Left ventricle myocardium inferior (tissue), 1 donor: ENCODE measurements at places on chromosomes 3 and 15.

DNA sequence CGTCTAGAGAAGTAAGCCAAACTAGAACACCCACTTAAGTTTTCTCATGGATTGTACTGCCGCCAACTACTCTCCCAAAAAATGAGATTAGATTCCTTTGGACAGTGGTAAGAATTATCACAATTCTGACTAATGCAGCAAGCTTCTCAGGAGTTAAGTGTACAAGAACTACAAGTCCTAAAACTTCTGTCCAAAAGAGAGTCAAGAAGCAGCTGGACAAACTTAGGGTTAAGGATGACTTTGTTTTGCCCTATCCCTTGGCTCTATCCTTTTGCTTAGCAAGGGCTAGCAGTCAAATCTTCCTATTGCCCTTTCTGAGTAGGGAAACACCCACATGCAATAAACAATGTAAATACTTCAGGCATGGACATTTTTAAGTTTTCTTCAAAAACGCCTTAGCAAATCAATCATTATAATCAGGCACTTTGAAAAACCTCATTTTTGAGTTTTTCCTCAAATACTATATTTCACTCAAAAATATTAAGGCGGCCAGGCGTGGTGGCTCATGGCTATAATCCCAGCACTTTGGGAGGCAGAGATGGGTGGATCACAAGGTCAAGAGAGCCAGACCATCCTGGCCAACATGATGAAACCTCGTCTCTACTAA lies 19.5 kb downstream of the RAF1 start:
- DNase-seq = no peak

- no peak for DNase-seq
Measured at GRCh38 chr3:123626881-123627280, 42.0 kb upstream of the HACD2 start.

DNA sequence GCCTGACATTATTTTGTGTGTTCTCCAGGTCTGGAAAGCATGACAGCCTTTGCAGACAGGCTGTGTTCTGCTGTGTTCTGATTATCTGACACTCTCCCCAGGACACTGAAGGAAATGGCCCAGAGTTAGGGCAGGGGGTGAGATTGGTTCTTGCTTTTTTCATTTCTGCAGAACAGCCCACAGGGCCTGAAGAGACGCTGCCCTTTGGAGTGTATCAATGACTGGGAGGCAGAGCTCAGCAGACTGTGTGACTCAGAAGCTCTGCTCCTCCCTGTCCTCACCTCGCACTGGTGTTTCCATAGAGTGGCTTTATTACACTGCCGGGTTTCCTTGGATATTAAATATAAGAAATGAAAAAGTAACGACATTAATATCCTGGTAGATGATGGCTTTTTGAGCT lies 523.6 kb downstream of the NTRK3 start:
- no peak for DNase-seq

DNA sequence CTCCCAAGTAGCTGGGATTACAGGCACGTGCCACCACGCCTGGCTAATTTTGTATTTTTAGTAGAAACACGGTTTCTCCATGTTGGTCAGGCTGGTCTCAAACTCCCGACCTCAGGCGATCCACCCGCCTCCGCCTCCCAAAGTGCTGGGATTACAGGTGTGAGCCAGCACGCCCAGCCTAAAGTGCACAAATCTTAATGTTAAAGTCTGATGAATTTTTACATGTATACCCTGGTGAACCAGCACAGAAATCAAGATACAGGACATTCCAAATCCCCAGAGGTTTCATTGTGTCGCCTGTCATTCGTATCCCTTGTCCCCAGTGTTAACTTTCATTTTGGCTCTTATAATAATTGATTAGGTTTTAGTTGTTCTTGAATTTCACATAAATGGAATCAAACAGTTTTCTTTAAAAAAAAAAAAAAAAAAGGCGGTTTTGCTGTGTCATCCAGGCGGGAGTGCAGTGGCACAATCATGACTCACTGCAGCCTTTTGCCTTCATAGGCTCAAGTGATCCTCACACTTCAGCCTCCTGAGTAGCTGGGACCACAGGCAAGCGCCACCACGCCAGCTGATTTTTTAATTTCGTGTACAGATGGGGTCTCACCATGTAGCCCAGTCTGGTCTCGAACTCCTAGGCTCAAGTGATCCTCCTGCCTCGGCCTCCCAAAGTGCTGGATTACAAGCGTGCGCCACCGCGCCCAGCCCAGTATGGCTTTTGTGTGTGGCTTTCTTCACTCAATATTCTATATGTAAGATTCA lies 1.5 kb upstream of the TM4SF19 start:
- DNase-seq = no peak

GRCh38 chr15:73812806-73813465 lies 59.8 kb upstream of the INSYN1 start:
- DNase-seq = no peak
